ENCODE measurements at places on chromosomes 4 and X.

GRCh38 chr4:173591760-173592159, 61.7 kb upstream of the HAND2 start:
- DNase-seq, result no peak

DNA sequence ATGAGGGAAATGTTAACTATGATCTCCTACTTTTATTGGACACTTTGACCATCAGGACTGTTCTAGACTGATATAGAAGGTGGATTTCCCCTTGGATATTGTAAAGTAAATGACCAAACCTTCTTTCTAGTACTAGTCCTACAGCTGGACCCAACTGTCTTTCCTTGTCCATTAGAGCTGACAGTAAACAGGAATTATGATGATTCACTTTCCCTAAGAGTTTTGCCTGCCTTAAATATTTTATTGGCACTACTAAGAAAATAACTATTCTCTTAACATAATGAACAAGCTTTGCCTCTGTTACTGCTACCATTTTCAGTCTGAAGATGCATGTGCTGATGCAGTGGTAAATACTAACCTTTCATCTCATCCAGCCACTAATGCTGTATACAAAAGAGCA, 915.4 kb downstream of the CENPC start:
- DNase-seq, result no peak

GRCh38 chr4:78568640-78569305, 17.2 kb downstream of the ANXA3 start:
- DNase-seq, result no peak

- no peak for DNase-seq
Measured at GRCh38 chrX:114619874-114620273, 36.0 kb downstream of the HTR2C start.

GRCh38 chr4:126784966-126785580, 847.7 kb upstream of the INTU start:
- no peak for DNase-seq

DNA sequence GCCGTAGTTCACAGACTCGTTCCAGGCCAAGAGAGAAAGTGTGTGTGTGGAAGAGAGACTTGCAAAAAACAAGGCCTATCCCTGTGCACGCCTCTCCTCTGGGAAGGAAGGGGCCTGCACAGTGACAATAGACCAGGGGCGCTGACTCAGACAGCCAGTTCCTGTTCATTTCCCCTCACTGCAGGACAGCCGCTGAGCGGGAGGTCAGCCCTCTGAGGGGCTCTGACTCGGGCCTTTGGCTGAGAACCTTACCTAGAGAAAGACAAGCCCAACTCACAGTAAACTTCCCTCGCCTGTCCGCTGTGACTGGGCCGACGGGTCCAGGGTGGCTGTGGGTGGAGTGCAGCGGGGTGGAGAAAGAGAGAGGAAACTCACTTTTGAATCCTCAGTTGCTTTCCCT, 52.1 kb downstream of the RTL5 start:
- no peak for DNase-seq

DNA sequence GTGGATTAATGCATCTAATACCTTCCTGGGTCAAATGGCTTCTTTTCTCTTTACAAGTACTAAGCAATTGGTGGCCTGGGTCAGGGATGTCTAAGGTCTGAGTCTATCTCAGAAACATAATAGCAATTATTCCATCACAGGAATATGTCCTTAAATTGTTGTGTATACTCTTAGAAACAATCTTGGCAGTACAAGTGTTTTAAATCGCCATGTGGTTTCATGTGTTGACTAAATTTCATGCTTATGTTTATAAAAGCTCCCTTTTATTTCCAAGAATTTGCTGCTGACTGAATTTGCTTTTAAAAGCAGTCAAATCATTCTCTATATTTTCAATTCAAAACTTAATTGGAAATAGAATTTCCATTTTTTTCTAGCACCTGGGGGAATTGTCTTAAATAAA, 125.3 kb upstream of the PACRGL start:
- DNase-seq, result no peak

DNA sequence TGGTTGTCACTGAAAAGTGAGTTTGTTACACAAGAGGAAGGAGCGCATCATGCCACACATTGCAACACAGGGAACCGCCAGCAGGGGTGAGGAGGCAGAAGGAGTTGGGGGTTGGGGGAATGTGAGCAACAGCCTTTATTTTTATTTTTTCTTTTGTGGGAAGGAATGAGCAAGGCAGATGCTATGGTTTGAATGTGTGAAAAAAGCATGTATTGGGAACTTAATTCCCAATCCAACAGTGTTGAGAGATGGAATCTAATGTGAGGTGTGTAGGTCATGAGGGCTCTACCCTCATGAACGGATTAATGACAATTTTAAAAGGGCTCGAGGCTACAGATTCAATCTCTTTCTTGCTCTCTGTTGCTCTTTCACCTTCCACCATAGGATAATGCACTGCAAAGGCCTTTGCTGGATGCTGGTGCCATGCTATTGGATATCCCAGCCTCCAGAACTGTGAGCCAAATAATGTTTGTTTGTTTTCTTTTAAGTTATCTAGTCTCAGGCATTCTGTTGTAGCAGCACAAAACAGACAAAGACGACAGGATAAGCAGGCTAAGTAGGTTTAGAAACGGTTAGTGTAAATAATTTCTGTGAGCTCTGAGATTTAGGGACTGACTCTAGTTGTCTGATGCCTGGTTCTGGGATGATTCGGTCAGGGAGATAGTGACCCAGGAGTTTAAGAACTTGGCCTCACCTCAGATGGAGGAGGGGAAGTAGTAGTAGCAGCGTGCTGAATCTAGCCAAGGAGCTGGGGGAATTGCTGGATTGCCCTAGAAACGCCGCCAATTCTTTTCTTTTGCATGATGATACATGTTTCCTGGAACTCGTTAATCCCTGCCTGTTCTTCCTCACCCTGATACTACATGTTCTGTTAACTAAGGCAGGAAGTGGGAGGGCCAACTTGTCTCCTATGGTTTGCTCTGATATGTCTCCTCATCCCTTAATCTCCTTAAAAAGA, 156.6 kb upstream of the CTSO start:
- DNase-seq, result no peak

- DNase-seq, result no peak
Measured at GRCh38 chr4:144356941-144357381, 216.4 kb upstream of the GYPA start.

GRCh38 chrX:40966213-40966820, 118.9 kb upstream of the USP9X start:
- DNase-seq, result no peak

- DNase-seq, result no peak
Measured at GRCh38 chrX:13420545-13421183, 100.8 kb upstream of the ATXN3L start.

DNA sequence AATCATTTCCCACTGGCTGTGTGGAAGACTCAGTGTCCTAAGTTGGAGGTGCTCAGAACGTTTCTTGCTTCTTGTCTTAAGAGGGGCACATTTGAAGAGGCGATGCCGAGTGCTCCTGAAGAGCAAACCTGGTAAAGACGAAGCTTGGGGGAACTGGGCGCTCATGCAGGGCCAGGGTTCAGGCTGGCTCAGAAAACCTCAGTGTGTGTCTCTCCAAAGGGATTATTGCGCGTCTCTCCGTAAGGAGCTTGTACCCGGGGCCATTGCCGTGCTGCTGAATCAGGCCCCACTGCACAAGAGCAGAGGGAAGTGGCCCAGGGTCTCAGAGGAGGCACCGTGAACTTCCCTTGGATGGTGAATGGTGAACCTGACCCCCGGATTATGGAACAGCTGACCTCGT, 44.4 kb downstream of the PSAPL1 start:
- no peak for DNase-seq

DNA sequence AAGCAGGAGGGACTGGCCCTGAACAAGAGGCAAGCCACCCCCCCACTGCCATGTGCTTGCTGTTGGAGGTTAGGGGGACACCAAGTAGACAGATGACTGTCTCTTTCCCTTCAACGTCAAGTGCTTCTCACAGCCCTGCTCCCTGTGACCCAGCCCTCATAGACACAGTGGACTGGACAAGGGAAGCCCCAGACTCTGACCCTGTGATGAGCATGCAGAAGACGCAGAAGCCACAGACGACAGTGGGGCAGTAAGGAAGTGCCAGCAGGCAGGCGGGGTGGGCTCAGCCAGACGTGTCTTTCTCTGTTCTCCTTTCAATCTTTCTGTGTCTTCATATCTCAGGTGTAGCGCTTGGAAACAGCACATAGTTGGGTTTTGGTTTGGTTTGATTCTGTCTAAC, 2.4 kb upstream of the L1CAM start:
- no peak for DNase-seq

- DNase-seq, result no peak
Measured at GRCh38 chr4:173519111-173520101, 10.6 kb downstream of the HAND2 start.

DNA sequence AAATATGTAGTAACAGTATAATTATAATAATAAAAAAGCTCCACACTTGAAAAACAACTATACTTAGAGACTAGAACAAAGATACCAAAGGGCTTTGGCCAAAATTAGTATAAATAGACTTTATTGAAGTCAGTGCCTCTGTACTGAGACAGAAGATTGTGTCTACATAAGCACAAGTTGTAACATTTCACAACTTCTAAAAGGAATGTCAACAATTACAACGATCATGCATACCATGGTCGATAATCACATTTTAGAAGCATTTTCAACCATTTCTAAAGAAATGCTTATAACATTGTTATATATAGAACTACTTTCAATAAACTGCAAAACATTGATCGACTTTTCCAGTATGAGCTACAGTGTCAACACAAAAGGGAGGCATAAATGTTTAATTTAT, 57.0 kb downstream of the DHX15 start:
- no peak for DNase-seq

DNA sequence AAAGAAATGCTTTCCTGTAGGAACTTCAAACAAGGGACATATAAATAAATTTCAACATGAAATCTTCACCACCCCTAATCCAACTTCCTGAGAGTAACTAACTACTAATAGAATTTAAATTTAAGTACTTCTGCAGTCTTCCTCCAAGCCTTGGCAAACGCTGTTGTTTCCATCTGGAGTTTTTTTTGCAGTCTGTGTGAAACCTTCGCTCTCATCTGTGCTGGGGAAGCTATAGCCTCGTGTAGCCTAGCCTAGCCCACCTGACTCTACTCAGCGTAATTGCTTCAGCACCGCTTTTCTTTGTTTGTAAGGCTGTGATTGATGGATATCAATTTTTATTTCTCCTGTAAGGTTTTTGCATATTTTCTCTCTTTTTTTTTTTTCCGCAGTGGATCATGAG, 30.9 kb downstream of the STOX2 start:
- DNase-seq, result no peak

GRCh38 chrX:2829469-2830246, 928 bp downstream of the GYG2 start:
- no peak for DNase-seq

GRCh38 chr4:164350061-164350460, 403.9 kb upstream of the SMIM31 start:
- no peak for DNase-seq

- no peak for DNase-seq
Measured at GRCh38 chr4:94455081-94455480, 3.3 kb downstream of the PDLIM5 start.

All from activated gamma-delta T cell treated with anti-CD3 and anti-CD28 coated beads, Interleukin-2, amount 50 U/mL, for 16 hours (primary cell).